ENCODE measurements at places on chromosomes 4 and X.

DNA sequence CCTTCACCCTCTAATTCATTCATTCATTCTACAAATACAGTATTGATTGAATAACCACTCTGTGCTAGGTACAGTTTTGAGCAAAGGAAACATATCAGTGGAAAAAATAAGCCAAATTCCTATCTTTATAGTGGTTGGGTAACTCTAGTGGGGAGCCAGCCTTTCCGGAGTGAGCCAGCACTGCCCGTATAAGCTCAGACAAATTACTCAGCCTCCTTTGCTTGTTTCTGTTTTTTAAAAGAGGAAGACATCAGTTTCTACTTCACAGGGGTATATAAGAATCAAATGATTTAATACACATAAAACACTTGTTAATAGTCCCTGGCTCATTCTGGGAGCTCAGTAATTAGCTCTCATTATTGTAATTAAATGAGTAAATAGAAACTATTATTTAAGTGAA is 238.2 kb upstream of the MAD2L1 start:
- no peak for DNase-seq

- no peak for DNase-seq
These were observed 271.6 kb downstream of the CENPC start for GRCh38 chr4:67273666-67274065.

DNA sequence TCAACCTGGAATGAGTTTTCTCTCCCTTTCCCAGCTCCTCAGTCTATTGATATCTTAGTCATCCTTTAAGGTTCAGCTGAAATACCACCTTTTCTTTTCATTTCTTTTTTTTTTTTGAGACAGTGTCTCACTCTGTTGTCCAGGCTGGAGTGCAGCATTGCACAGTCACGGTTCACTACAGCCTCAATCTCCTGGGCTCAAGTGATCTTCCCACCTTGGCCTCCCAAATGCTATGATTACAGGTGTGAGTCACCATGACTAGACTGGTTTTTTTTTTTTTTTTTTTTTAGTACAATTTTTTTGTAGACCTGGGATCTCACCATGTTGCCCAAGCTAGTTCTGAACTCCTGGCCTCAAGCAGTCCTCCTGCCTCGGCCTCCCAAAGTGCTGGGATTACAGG is 28.9 kb downstream of the AFF1 start:
- DNase-seq: no peak

DNA sequence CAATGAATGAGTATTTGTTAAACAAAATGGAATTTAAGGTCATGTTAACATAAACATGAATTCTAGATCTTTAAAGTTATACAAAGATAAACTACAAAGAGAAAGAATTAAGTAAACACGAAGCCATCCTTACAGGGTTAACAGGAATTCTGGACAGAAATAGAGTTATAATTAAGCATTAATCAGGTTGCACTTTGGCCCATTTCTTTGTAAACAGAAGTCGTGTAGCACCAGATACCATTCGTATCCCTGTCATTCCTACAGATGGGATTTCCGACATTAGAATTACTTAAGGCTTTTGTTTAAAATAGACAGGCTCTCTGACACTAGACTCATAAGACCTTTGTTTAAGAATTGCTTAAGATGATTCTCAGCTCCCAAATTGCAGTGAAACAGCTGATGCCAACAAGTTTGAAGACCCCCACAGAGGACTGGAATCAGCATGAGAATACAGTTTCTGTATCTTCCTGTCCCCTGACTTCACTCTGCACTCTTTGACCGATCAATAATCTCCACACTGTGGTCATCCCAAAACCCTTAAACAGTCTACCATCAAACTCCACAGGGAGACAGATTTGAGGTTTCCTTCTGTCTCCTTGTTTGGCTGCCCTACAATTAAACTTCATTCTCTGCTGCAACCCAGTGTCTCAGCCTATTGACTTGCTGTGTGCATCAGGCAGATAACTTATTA is 22.3 kb upstream of the TMEM150C start:
- DNase-seq: no peak

GRCh38 chr4:44447563-44448504 is 775 bp downstream of the KCTD8 start:
- no peak for DNase-seq

- DNase-seq: no peak
These were observed 329.2 kb upstream of the KLF3 start for GRCh38 chr4:38334791-38335190.

DNA sequence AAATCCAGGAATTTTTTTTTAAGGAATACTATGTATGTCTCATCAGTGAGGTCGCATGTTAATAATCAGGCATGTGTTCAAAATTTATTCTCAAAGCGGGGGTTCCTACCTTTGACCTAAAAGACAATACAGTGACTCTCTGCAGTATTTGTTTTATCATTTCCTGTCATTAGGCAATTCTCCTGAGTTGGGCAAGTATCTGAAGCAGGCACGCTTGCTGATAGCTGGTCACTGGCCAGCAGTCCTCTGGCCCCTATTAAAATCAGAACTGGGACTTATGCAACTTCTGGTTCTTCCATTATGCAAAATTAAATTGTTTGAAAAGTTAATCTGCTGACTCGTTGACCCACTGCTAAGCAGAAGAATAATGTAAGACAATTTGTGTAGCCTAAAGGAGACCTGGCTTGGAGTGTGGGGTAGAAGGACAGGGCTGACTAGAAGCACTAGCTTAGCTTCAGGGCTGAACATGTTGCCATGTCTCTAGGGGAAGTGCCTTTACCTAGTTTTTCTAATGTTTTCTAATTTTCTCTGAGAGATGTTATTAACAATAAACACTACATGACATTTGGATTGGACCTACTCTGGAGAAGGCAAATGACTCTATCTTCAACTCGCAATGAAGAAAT is 36.0 kb upstream of the GABRA2 start:
- DNase-seq: no peak

- DNase-seq: no peak
These were observed 68.6 kb upstream of the MXRA5 start for GRCh38 chrX:3415011-3415410.

- DNase-seq: no peak
These were observed 17.4 kb downstream of the DGKQ start for GRCh38 chr4:955931-956381.

- DNase-seq: no peak
These were observed 10.7 kb downstream of the GPRIN3 start for GRCh38 chr4:89296896-89297295.

DNA sequence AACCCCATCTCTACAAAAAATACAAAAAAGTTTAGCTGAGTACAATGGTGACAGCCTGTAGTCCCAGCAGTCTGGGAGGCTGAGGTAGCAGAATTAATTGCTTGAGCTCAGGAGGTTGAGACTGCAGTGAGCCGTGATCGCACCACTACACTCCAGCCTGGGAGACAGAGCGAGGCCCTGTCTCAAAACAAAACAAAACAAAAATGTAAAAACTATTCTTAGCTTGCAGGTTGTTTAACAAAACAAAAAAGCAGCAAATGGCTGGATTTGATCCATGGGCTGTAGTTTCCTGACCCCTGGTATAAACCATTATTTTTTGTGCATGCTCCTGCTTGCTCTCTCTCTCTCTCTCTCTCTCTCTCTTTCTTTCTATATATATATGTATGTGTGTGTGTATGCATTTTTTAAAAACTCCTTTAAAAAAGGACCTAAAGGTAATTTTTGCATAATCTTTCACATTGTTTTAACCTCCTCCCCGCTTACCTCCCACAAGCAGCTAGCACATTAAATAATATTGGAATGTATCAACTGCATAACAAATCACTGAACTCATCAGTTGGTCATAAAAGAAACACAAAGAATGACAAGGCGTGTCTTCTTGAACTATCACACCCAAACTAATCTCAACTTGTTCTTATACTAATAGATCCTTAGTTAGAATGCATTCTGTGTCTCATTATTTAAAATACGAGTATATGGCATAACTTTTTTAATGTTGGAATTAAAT is 4.8 kb downstream of the AREG start:
- DNase-seq: no peak

DNA sequence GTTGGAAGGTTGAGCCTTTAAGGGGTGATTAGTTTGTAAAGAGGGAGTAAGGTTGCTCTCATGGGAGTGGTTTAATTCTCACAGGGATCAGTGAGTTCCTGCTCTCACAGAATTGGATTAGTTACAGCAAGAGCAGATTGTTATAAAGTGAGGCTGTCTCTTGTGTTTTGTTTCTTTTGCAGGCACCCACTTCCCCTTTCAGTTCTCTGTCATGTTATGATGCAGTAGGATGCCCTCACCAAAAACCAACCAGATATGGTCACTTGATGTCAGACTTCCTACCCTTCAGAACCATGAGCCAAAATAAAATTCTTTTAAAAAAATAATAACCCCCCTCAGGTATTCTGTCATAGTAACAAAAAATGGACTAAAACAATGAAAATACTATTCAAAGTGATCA is 19.9 kb upstream of the IGSF1 start:
- no peak for DNase-seq

DNA sequence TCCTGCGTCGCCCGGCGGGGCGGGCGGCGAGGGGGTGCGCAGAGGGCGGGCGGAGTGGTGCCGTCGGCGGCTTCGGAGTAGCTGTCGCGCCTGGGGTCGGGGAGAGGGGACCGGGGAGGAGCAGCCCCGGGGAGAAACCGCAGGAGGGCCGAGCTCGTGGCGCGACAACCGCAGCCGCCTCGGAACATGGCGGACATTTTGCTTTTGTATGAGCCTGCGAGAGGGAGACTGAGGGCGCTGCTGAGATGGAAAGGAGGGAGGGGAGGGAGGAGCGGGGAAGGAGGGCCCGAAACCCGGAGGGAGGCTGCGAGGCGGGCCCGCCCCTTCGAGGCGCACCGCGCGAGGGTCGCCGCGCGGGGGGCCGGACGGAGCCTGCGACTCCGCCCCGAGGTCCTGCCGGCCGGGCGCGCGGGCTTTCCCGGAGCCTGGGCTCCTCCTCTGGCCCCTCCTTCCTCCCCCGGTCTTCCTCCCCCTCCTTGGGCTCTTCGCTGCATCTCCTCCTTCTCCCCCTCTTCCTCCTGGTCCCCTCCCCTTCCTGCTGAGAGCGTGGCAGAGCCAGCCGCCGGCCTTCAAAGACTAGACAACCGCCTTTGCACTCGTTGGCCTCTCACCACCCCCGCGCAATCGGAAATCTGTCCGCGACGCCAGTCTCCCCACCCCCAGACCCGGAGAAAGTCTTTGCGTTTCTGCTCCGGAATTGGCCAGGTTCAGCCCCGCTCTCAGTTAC is 1.1 kb downstream of the INTS6L start:
- peak; percentile 46 for DNase-seq

DNA sequence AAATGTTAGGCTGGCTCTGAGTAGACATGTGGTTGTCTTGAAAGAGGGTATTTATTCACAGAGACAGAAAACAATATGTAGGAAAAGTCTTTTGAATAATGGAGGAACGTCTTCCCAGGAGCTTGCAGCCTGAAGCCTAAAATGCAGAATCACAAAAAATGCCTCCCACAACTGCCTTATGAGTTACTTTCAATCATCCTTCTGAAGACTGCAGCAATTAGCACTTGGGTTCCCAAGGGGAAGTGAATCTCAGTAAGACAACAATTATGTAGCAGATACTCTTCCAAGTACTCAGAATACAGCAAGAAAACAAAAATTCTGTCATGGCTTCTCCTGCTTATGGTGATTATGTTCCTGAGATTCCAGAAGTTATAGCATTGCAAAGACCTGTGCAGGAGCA is 166.6 kb upstream of the TBL1X start:
- no peak for DNase-seq

DNA sequence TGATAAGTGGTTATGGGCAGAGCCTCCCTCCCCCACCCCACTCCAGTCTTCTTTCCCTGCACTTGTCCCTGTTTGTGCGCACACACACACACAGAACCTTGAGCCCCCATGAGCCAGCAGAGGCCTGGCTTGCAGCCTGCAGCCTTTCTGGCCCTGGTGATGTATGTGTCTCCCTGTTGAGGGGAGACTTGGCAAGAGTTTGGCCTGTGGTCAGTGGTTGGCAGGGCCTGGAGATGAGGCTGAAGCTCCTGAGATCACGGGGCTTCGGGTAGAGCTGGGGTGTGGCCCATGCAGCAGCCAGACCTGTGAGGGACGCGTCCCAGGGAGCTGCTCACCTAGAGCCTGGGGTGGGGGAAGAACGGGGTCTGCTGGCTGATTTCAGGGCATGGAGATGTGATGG is 2.3 kb downstream of the GPR173 start:
- no peak for DNase-seq
